ENCODE measurements at places on chromosomes 2 and 18. TPM values are rescaled to one million over a fixed set of nuclear protein-coding genes. Genes with fewer than 3 reads are reported as not detected.

RTP5 gene
- 0.44 TPM for total RNA-seq

DNA sequence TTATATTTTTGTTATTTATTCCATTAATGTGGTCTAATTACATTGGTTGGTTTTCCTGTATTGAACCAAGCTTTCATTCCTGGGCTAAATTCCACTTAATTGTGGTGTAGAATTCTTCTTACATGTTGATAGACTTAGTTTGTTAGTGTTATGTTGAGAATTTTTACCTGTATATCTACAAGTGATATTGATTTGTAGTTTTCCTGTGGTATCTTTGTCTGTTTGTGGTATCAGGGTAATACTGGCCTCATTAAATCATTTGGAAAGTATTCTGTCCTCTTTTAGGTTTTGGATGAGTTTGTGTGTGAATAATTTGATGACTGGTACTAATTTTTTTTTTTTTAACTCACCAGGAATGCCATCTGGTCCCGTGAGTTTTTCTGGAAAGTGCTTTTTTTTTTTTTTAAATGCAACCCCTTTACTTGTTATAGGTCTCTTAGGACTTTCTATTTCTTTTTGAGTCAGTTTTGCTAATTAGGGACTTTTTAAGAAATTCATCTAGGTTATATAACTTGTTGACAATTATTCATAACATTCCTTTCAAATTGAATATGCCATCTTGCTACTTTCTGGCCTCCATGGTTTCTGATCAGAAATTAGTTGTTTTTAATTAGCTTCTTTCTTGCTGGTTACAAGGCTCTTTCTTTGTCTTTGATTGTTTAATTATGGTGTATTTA is 232.8 kb downstream of the CCDC85A start:
- DNase-seq, result no peak

GRCh38 chr18:61949946-61950345 is 57.1 kb upstream of the RNF152 start:
- no peak for DNase-seq

GRCh38 chr2:185188656-185189055 is 549.9 kb upstream of the FSIP2 start:
- DNase-seq, result no peak

ADRA2B gene
- total RNA-seq, result 1.0 TPM

TGOLN2 gene
- total RNA-seq, result 168 TPM

DNA sequence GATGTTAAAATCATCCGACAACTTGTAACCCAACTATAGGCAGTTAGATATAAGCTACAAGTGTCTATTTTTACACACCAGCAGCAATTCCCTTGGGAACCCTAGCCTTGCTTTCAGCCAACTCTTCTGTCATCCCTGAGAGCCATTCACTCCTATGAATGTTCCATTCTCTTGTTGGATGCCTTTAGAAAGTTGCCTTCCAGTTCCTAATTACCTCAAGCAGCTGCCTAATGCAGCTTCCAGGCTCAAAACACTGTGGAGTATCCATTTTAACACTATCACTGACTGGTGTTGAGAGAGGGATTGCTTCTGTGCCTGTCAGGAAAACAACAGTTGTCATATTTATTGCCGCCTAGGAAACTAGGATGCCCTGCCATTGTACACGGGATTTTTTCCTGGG is 402.0 kb upstream of the ACVR2A start:
- DNase-seq, result no peak

GRCh38 chr18:6566338-6566911 is 151.7 kb upstream of the L3MBTL4 start:
- no peak for DNase-seq

ARHGAP28 gene
- not detected for total RNA-seq

DNA sequence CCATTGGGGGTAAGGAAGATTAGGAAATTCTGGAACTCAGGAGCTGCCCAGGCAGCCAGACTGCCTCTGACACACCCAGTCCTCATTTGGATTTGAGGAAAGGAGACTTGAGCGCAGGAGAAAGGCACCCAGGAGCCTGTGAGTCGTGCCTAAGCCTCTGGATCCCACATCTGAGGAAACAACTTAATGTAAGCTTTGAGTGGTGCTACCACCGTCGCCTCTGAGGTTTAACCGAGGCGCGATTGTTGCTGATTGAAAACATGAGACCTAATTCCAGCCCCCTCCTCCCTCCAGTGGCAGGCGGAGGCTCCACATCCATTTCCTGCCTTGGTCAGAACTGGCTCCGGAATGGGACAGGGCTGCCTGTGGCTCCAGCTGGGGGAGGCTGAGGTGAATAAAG is 176.7 kb upstream of the PKDCC start:
- DNase-seq, result no peak

DNA sequence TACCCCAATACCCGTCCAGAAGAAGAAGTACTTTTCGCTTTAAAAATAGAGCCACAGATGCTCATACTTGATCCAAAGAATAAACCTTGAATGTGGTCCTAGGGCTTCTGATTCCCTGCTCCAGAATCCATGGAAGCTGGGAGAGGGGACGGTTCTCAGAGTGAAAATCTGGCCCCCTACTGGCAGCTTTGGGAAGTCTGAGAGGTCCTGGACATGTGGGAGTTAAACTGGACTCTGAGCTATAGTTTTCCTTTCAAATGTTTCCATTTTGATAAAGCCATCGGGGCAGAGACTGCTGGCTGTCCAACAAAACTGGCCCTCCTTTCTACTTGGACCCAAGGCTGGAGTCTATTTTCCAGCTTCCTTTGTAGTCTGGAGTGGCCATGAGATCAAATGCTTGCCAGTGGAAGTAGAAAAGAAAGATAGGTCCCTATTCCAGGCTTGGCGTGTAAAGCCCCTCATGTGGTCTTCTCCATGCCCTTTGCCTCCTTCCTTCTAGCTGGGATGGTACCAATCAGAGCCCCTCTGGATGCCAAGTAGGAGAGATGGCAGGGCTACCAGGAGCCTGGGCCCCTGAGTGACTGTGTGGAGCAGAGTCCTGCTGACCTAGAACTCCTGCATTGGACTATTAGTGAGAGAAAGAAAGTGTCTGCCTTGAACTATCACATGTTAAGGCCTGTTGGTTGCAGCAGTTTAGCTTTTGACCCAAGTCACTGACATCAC is 37.7 kb upstream of the TBC1D8 start:
- DNase-seq, result no peak

DNA sequence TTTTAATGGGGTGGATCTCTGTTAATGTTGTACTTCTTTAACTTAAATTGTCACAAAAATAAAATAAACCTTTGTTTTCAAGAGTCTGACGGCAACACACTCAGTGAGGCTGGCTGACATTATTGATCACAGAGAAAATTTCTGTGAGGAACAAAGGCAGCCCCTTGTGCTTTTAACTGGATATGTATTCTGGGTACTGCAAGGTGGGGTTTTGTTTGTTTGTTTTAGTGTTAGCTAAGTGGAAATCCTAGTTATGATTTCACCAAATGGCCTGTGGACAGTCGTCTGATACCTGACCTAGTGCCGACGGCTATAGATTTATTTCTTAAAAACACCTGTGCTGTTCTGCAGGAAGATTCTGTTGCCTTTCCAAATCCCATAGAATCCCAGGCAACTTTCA is 1329.5 kb upstream of the ZEB2 start:
- no peak for DNase-seq

HNMT gene
- total RNA-seq, result not detected

GRCh38 chr2:123656590-123656989 is 368.5 kb upstream of the CNTNAP5 start:
- DNase-seq, result no peak

GRCh38 chr2:51301381-51301780 is 269.4 kb upstream of the NRXN1 start:
- DNase-seq, result no peak

DNA sequence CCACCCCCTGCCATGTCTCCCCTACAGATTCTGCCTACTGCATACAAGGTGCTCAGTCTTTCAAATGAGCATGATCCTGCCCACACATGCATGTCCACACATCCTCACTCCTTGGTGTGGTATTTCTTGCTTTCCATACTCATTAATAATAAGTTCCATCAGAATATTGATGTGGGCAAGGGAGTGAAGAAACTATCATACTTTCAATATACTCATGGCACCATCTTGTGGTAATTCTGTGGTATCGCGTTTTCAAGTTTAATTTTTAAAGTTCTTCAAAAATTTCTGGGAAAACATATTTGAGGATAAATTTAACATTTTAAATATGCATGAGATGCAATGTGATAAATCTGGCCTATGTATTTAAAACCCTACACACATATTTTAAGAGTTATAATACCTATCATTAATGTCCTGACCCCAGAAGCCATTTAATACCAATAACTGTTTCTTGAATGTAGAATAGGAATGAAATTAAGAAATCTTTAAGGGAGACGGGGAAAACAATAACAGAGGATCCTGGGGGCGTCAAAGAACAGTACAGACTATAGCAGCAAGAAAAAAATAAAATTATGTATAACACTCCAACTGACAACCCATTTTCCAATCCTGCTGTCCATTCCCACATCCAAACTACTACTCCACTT is 110.1 kb downstream of the ZNF385B start:
- no peak for DNase-seq

GRCh38 chr2:9143264-9143815 is 63.3 kb upstream of the ASAP2 start:
- no peak for DNase-seq

BCL11A gene
- 2.0 TPM for total RNA-seq

- no peak for DNase-seq
Observed at GRCh38 chr18:67108894-67109293, 407.6 kb downstream of the DSEL start.

IL1B gene
- total RNA-seq, result 1.3 TPM

DNA sequence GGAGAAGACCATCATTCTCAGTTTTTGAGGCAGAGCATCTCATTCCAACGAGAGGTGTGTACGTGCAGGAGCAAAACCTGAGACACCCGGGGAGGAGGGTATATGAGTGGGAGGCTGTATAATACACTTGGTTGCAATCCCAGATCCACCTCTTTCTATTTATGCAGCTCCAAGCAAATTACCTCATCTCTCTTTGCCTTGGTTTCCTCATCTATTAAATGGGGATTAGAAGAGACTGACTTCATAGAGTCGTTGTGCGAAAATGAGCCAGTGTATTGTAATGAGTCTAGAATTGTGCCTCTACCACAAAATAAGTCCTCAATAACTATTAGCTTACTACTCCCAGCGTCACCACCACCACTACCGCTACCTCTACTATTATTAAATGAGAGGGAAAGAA is 40.1 kb downstream of the TGOLN2 start:
- no peak for DNase-seq

DNA sequence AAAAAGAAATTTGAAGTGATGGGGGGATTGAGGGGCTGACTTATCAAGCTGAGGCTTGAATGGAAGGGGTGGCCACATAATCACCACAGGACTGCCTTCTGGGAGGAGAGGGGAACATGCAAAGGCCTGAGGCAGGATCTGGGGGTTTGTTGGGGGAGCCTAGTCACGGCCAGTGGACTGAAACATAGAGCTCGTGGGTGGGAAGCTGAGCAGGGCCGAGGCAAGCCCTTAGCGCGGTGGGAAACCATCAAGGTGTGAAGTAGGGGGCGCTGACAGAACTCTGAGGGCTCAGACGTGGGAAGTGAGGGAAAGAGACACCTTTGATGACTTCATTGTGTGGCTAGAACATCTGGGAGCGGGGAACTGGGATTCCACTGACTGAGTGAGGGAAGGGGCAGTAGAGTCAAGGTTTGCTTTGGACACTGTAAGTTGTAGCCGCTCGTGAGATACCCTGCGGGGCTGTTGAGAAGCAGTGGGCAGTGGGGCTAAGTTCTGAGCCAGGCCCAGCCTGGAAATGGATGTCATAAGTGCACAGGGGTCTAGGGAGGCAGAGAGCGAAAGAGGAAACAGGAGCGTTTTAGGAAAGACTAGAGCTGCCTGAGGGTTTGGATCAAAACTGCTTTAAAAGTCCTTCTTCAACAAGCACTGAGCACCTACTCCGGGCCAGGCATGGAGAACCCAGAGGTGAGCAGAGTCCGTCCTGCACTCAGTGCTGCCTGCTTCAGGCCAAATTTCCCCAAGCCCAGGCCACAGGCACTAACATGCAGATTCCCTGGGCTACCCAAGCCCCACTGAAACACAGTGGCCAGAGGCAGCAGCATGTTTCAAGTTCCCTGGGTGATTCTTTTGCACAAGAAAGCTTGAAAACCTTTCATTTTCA is 686 bp upstream of the SNORC start:
- DNase-seq, result no peak

GRCh38 chr2:38581193-38582147 is 21.3 kb downstream of the HNRNPLL start:
- DNase-seq, result peak; percentile 82

All from CD4-positive, CD25-positive, alpha-beta regulatory T cell (primary cell).